ENCODE measurements at places on chromosomes 6 and 20.

DNA sequence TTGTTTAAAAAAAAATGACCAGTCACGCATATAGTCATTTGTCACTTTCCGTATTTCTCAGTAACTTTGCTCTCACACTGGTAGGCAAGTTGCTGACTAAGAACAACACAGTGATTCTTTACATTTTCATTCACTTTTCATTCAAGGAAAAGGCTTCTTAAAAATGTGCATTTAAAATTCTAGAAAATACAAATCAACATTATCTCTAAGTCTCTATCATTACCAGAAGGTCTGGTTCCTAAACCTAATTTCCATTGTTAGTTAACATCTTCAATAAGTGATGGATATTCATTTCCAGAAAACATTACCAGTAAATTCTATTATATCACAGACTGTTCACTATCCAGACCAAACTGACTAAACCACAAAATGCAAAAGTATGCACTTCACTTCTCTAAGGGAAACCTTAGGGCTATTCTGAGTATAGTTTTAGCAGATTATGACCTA, 115.3 kb downstream of the AHI1 start:
- no peak for DNase-seq

DNA sequence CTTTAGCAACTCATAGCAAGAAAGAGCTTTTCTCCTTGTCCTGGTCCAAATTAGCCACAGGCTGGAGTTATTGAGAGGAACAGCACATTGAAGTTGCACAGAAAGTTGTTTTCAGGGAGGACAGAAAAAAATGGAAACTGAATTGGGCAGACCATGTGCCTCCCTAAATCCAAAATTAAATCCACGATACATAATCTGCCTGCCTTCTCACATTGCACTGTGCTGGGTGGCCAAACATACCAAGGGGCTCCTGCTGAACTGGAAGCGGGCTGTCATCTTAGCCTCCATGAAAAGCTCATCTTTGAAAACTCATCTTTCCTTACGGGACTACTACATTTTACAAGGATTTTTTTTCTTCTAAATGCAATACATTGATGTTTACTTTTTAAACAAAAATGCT, 59.9 kb downstream of the TNFAIP3 start:
- no peak for DNase-seq

GRCh38 chr6:49898904-49899566, 32.7 kb upstream of the CRISP1 start:
- no peak for DNase-seq

DNA sequence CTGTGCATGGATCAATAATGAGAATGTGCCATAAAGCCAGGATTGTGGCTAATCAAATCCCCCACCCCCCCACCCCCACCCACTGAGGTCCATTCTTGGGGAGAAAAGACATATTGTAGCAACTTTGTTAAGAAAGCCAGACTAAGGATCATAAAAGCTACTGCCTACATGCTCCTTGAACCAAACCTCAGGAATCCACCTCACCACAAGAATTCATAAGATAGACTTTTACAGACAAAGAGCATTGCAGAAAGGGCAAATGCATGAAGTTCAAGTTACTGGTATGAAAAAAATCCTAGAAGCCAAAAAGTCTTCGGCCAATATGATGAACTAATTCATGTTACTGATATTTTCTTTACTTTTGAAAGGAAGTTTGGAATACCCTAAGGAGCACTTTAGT, 187.9 kb upstream of the ARID1B start:
- DNase-seq = peak; percentile 24

DNA sequence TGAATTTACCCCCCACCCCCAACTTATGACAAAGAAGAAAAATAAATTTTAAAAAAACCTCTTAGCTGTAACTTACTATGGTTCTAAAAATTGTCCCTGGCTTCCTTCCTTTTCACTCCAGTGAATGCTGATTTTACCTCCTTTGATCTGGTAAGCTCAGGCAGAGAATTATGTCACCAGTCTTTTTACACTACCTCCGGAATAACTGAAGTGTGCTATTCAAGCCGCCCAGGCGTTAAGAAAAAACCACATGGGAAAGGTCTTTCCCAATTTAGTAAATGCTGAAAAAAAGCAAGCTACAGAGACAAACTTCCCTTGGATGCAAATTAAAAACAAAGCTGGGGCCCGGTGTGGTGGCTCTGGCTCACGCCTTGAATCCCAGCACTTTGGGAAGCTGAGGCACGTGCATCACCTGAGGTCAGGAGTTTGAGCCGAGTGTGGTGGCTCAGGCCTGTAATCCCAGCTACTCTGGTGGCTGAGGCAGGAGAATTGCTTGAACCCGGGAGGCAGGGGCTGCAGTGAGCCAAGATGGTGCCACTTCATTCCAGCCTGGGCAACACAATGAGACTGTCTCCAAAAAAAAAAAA, 12.4 kb downstream of the SNX5 start:
- DNase-seq = no peak

DNA sequence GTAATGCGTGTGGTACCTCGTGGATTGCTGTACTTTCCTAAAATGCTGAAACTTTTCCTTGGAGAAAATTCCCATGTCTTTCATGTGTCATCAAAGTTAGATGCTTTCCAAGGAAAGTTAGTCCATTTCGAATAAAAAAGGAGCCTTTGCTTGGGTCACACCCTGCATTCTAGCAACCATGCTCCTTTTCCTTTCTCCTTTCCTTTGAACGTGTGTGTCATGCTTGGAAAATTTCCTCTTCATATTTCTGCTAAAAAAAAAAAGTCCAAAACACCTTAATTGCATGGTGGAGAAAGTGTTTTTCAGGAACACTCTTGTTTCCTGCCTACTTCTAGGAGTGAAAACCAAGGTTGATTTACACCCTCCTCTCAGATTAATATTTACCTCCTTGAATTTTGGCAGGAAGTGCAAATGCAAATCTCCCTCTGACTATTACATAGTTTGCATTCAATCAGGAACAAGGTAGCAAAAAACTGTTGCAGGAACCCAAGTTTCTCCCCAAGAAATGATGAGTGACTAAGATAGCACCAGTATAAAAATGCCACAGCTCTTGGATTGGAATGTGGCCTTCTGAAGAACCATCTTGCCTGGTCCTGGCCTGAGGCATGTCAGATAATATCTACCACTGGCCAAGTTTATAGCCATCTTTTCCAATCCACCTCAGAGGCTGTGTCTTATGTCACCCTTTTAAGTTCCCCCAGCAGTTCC, 590.6 kb downstream of the QKI start:
- DNase-seq = no peak

DNA sequence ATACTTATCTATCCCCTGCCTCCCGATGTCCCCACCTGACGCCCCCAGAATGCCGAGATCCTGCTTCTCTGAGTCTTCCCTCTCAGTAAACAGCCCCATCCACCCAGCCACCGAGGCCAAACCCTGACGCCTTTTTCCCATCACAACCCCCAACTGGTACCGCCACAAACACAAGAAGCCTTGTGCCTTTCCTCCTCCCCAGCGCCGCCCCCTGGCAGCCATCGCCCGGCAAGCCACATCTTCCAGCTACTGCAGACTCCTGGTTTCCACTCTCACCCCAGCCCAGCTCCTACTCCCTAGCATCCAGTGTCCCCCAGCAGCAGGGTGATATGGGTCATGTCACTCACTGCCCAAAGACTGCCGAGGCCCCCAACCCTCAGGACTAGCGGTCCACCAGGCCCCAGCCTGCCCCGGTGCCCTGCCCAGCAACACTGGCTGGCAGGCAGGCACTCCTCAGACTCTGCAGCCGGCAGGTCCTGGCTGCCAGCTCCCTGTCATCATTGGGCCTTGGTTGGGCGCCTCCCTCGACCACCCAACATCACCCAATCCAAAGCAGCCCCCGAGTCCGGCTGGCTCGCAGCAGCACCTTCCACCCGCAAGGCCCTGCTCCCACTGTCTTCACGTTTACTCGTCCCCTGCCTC, 11.2 kb downstream of the TCFL5 start:
- no peak for DNase-seq

GRCh38 chr6:2917065-2917464, 14.0 kb upstream of the SERPINB9 start:
- DNase-seq = no peak

- DNase-seq = peak; percentile 46
Measured at GRCh38 chr6:137044366-137045221, at the start of gene IL20RA. Gene IL20RA (minus strand): TSS chr6:137044965. CDS start chr6:137044728, 237 bp downstream.

GRCh38 chr20:40978761-40979160, 49.9 kb upstream of the TOP1 start:
- no peak for DNase-seq

DNA sequence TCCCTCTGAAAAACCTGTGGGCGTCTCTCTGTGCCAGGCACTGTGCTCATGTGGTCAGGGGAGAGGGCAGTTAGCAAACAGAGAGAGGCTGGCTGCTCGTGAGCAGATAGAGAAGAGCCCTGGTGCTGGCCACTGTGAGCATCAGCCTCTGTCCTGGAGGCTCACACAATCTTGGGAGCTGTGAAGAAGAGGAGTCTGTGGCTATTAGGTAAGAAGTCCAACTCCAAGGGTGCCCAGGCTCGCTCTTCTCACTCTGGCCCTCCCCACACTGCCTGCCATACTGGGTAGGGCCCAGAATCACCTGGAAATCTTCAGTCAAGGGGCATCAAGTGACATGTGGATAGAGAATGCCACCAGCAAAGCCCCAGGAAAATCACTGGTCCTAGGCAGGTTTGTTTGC, 14.1 kb downstream of the SCML4 start:
- no peak for DNase-seq

DNA sequence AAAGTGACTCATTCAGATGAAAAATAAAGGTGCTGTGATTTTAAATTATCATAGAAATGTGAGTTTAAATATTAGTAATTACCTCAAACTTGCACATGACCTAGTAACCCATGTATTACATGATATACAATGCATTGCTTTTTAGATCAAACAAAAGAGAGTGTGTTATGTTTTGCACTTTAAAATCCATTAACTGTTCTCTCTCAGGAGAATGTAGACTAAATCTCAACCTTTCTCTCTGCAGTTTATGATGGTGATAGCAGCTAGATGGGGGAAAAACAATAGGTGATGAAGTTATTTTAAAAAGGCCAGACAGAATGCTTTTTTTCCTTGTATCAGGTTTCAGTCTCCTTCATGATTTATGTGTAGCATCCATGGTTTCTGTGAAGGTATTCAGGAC, 404.4 kb upstream of the RNF217 start:
- no peak for DNase-seq

GRCh38 chr20:57076951-57077350, 189.5 kb downstream of the BMP7 start:
- no peak for DNase-seq

DNA sequence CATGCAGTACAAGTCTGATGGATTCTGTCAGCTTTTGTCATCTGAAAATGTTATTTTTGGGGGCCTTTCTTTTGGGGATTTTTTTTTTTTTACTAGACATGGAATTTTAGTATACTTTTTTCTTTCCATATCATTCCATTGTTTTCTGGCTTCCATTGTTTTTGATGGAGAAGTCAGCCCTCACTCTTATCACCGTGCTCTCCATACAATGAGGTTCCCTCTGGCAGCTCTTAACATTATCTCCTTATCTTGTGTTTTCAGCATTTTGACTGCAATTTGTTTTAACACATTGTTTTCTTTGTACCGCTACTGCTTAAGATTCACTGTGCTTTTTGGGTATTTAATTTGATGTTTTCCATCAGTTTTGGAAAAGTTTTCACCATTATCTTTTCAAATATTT, 191.5 kb upstream of the AGPAT4 start:
- no peak for DNase-seq

- no peak for DNase-seq
Measured at GRCh38 chr6:114432400-114432799, 89.6 kb upstream of the HS3ST5 start.

DNA sequence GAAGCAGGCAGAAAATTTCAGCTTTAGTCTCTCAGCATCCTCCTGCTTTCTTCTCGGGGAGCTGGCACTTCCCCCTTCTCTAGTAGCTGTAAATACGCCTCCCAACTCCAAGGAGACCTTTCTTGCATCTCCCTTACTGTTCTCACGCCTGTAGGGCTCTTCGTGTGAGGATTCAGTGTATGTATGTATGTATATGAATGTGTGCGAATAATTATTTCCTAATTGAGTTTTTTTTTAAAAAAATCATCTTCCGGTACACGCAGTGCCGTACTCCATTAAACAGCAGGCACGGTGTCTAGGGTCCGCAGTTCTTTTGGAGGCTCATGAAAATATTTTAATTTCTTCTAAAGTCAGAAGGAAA, 85.4 kb downstream of the HFE start:
- DNase-seq = no peak

DNA sequence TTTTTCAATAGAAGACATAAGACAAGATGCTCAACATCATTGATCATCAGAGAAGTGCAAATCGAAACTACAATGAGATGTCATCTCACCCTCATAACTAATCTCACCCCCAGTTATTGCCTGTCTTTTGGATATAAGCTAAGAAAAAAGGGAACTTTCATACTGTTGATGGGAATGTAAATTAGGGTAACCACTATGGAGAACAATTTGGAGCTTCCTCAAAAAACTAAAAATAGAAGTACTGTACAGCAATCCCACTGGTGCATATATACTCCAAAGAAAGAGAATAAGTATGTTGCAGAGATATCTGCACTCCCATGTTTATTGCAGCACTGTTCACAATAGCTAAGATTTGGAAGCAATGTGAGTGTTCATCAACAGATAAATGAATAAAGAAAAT, 26.4 kb upstream of the PHF3 start:
- DNase-seq = no peak

- peak; percentile 15 for DNase-seq
Measured at GRCh38 chr20:23161968-23162696, 76.0 kb upstream of the CD93 start.

GRCh38 chr6:139600919-139601475, 226.5 kb upstream of the CITED2 start:
- no peak for DNase-seq

GRCh38 chr6:161308075-161308655, 34.3 kb upstream of the AGPAT4 start:
- DNase-seq = no peak

DNA sequence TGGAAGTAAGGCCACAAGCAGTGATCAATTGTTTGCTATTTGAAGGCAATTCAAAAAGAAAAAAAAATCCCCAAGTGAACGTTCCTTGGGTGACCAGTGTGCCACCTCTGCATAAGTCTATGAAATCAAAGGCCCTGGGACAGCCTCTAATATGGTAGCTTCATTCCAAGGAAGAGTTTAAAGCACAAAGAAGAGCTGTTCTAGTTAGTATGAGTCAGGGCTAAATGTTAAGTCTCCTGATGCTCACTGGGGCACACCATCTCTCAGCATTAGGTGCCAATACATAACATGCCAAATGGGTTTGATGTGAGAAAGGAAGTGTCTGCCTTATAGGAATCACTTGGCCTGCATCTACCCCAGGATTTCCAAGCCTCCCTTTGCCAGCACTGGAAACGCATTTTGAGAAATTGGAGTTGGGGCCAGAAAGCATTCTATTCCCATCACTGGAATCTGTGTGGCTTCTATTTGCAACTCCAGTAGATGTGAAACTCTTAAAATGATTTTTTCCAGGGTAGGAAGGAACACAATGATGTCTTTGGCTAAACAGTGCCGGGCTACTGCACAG, 13.0 kb downstream of the UNC5CL start:
- no peak for DNase-seq
